MCF 10A (cell line): ENCODE measurements at places on chromosomes 12 and 14.

DNA sequence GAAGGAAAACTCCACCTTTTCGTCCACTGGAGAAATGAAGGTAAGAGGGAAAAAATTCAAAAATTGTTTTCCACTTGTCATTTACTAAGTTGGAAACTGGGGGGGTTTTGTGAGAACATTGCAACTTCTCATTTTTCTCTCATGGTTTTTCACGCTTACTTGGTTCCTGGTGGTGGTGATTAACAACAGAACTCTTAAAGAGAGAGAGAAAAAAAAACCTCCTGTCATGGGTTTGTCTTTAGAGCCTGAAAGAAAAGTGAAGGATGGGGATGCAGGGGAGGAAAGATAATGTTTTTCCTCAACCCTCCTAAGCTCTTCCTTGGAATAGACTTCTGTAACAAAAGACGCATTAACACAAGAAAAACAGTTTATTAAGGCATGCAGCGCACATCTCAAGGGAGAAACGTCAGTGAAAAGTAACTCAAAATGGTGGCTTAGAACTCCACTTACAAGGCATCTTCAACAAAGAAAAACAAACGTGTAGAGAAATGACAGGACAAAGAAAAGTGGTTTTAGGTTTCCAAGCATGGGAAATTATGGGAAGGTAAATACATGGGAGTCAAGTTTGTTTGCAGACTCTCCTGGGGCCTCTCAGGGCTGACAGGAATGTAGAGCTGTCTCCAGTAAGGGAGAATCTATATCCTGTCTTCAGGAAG, 81.9 kb upstream of the ATF7IP start:
- DNase-seq, result no peak

- DNase-seq, result peak; percentile 41
These were observed 393.8 kb downstream of the LRFN5 start for GRCh38 chr14:42000450-42000849.

- DNase-seq, result peak; percentile 80
These were observed 223.2 kb downstream of the KTN1 start for GRCh38 chr14:55802986-55803872.

DNA sequence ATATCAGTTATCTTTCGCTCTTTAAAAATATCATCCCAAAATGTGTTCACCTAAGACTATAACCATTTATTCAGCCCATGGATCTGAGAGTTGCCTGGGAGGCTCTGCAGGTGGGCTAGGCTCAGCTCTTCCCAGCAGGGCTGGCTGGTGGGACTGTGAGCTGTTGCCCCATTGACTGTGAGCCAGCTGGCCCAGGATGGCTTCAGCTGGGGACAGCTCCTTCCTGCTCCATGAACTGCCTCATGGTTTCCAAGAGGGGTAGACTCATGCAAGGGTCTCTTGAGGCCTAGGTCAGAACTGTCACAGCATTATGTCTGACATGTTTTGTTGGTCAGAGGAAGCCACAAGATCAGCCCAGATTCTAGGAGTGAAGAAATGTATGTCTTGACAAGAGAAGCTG, 114.1 kb upstream of the E2F7 start:
- DNase-seq, result no peak

GRCh38 chr12:32450363-32450762, 51.0 kb downstream of the FGD4 start:
- DNase-seq, result no peak

DNA sequence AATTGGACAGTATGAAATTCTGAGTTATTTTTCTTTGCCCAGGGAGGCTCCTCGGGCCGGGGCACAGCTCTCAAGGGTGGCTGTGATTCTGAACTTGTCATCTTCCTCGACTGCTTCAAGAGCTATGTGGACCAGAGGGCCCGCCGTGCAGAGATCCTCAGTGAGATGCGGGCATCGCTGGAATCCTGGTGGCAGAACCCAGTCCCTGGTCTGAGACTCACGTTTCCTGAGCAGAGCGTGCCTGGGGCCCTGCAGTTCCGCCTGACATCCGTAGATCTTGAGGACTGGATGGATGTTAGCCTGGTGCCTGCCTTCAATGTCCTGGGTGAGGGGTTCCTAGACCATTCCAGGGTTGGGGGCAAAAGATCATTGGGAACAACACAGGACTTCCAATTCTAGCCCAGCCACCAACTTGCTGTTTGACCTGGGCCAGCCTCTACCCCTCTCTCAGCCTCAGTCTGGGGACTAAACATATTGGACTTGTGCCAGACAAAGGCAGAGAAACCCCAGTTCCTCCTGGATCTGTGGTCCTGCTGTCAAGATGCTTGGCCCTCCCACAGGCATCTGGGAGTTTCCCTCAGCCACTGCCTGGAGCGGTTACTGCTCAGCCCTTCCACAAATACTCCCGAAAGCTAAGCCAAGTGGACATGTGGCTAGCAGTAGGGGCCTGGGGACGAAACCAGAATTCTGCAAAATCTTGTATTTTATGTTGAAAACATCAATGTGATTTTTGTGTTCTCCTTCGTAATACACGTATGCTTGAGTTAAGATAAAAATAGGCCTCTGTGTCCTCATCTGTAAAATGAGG, 3.5 kb downstream of the OAS3 start:
- DNase-seq, result no peak

GRCh38 chr12:19547271-19547671, 108.0 kb downstream of the AEBP2 start:
- no peak for DNase-seq

DNA sequence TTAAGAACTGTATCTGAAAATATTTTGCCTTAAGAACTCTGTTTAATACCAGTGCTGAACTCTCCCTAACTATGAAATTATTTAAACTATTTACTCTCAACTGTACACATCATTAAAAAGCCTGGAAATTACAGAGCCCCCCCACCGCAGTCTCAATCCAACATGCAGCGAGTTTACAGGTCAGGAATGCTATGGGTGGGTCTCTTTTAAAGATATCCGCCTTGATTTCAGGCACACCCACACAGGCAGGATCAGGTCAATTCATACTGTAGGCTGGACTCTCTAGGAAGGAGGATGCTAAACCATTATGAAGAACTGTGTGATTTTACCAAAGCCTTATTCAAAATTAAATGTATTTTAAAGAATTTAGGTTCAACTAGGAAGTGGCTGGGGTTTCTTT, 16.5 kb downstream of the SPTLC2 start:
- DNase-seq, result no peak

DNA sequence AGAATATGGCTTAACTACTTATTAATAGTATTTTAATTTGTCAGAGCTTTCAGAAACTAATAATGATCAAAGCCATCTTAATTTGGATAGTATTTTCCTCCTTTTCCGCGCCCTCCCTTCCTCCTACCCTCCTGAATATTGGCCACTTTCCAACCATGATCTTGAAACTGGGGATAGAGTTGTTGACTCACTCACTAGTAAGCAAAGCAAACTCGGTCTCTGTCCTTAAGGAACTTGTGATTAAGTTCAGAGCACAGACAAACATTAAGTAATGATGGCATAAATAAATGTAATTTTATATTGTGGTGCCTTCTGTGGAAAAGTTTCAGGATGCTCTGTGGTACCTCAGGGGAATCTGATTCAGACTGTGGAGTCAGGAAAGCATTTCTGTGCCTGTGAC, 75.7 kb downstream of the LRRK2 start:
- DNase-seq, result peak; percentile 66

- no peak for DNase-seq
These were observed 166.1 kb upstream of the EEA1 start for GRCh38 chr12:93094988-93095737.

DNA sequence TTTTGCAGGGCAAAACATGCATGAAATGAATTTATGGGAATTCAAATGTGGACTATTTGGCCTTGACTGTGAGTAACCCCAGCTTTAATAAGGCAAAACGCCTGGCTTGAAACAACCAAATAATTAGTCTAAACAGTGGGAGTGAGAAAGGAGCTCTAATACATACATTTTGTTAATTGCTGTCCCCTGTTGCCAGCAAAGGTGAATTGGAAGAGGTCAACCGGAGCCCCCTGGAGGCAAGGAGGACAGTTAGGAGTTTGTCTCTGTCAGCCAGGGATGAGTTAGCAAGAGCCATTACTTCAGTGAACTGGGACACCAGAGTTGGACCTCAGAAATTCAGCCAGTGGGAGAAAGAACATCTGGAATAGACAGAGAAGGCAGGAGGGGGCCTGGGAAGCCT, 17.4 kb downstream of the KRT76 start:
- DNase-seq, result no peak

GRCh38 chr12:70796989-70797388, 123.5 kb downstream of the PTPRR start:
- DNase-seq, result no peak

GRCh38 chr12:131766382-131767107, 55.7 kb downstream of the SFSWAP start:
- no peak for DNase-seq

- peak; percentile 63 for DNase-seq
These were observed 25.7 kb downstream of the TBC1D15 start for GRCh38 chr12:71865166-71865713.

DNA sequence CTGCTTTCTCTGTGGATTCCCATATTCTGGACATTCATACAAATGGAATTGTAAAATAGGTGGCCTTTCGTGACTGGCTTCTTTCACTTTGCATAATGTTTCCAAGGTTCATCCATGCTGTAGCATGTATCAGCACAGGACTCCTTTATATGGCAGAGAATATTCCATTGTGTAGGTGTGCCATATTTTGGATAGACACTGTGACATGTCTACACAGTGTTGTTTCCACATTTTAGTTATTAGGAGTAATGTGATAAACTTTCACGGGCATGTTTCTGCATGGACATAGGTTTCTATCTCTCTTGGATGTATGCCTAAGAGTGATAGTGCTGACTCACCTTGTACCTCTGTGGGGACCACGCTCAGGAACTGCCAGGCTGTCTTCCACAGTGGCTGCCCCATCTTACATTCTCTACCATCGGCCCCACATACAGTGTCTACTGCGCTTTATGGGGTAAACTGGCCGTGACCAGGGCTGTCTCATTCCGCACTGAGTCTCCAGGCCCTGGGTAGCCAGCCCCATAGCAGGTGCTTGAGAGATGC, 7.1 kb upstream of the KRT84 start:
- no peak for DNase-seq

DNA sequence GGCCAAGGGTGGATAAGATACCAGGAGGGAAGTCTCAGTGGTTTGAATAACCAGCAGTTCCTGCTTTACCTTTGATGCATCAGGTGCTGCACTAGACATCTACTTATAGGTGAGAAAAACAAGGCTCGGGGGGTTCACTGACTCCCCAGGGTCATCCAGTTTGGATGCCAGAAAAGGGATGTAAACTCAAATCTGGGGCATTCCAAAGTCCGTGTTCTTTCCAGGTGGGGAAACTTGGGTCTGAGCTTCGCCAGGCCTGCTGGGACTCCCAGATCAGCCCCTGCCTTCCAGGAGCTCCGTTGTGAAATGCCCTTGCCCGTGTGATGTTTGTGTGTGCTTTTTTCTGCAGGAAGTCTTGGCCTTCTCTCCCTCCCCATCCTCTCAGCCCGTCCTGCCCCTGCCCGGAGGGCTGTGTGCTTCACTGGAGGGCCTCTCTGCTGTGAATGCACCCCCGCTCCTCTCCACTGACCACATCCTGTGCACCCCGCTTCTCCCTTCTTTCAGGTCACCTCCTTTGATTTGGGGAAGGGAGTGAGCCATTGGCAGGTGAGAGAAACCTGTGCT, 42.1 kb downstream of the TSPAN9 start:
- peak; percentile 67 for DNase-seq

GRCh38 chr14:29752221-29752923, 175.3 kb downstream of the PRKD1 start:
- DNase-seq, result no peak

GRCh38 chr14:32707742-32708500, 230.8 kb upstream of the NPAS3 start:
- no peak for DNase-seq

GRCh38 chr12:113609692-113610469, 138.2 kb upstream of the LHX5 start:
- no peak for DNase-seq

DNA sequence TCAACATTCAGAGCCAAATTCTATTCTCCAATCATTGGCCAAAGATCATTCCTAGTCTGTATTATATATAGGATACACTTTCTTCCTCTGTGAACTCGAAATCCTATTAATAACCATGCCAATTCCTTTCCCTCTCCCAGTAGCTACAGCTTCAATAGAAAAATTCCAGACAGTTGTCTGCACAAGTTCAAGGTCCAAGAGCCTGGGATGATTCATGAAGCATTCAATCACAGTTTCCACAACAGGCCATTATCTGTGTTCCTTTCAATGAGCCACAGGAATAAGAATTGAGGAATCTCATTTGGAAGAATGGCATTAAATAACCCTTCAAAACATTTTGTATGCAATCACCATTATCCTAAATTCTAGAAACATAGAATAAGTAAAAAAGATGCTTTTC, 437.4 kb downstream of the RMST start:
- no peak for DNase-seq

DNA sequence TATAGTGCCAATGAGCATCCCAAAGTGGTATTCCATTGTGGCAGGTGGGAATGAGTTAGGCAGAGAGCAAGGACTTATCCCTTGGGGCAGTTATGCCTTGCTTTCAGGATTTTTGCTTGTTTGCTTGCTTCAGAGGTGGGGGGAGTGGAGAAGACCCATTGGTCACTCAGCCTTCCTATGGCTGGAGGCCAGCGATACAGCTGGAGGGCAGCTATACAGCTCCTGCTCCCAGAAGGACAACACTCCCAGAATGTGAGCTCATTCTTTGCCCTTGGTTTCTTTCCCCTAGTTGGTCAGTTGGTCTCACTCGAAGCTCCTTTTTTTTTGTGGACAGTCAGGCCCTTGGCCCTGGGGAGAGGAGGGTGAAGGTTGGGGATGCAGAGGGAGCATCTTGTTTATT, 14.5 kb downstream of the KRT83 start:
- DNase-seq, result no peak

DNA sequence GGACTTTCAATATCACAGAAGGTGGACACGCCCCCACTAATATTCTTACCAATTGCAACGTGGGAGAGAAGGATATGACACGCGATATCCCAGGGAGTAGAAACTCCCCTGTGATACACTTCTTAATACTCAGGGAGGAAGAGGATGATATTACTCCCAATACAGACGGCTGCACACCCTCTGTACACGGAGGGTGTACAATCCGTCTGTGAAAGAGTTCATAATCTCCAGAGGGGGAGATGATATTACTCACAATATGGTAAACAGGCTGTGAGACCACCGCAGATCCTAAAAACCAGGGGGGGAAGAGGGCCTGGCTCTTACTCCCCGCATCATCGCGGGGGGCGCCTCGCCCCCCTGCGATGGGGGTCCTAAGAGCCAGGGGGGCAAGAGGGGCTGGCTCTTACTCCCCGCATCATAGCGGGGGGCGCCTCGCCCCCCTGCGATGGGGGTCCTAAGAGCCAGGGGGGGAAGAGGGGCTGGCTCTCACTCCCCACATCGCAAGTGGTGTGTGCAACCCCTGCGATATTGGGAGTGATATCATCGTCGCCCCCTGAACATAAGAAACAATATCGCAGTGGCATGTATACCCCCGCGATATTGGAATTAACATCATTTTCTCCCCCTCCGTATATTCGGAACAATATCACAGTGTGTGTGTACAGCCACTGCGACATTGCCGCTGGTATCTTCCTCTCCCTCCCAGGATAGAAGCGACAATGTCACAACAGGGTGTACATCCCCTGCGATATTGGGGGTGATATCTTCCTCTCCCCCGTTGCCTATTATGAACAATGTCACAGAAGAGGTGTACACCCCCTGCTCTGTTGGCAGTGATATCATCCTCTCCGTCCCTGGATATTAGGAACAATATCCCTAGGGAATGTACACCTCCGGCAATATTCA, 8.9 kb upstream of the CLEC6A start:
- no peak for DNase-seq

- DNase-seq, result no peak
These were observed 65.3 kb downstream of the PRIMA1 start for GRCh38 chr14:93723001-93723400.
